ENCODE measurements at places on chromosomes 7 and 10.

GRCh38 chr10:49363309-49364031, 32.4 kb downstream of the DRGX start:
- DNase-seq: no peak

GRCh38 chr7:128755819-128756476, 16.8 kb downstream of the CALU start:
- DNase-seq: peak; percentile 49

- DNase-seq: no peak
These were observed 528.8 kb upstream of the PCDH15 start for GRCh38 chr10:55329796-55330195.

GRCh38 chr7:15313361-15313760, 248.5 kb downstream of the AGMO start:
- no peak for DNase-seq

GRCh38 chr7:22413211-22413610, 56.3 kb upstream of the RAPGEF5 start:
- no peak for DNase-seq

- no peak for DNase-seq
These were observed 83.5 kb downstream of the MYL10 start for GRCh38 chr7:101545441-101546190.

- no peak for DNase-seq
These were observed 79.4 kb upstream of the PRKCQ start for GRCh38 chr10:6659451-6659850.

- DNase-seq: no peak
These were observed 46.6 kb upstream of the COL1A2 start for GRCh38 chr7:94348142-94348541.

- DNase-seq: no peak
These were observed 310.6 kb downstream of the HDAC9 start for GRCh38 chr7:18806177-18806576.

GRCh38 chr7:2483494-2483893, 7.3 kb upstream of the GRIFIN start:
- no peak for DNase-seq

GRCh38 chr7:131159961-131160361, 167.7 kb upstream of the MKLN1 start:
- DNase-seq: no peak

GRCh38 chr10:71270301-71271220, 48.5 kb upstream of the SLC29A3 start:
- DNase-seq: peak; percentile 40
